ENCODE measurements at places on chromosomes 5 and 9. TPM values are rescaled to one million over a fixed set of nuclear protein-coding genes. Genes with fewer than 3 reads are reported as not detected.

SHISAL2B gene
- total RNA-seq = not detected

DNA sequence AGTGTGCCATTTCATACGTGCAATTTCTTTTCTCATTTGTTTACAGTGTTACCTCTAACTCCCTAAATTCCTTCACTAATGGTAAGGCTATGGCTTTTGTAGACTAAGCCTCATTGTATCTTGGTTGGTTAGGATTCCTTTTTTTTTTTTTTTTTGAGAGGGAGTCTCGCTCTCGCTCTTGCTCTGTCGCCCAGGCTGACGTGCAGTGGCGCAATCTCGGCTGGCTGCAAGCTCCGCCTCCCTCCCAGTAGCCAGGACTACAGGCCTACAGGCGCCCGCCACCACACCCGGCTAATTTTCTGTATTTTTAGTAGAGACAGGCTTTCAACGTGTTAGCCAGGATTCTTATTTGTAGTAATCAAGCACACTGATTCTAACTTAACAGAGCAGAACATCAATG is 57.7 kb downstream of the SPEF2 start:
- DNase-seq = no peak

MRPS30 gene
- total RNA-seq = 42.5 TPM

GRCh38 chr9:80066931-80067330 is 495.2 kb downstream of the TLE4 start:
- DNase-seq = no peak

CDC20B gene
- not detected for total RNA-seq

- DNase-seq = peak; percentile 76
Measured at GRCh38 chr5:1315709-1316587, 21.1 kb upstream of the TERT start.

- DNase-seq = peak; percentile 52
Measured at GRCh38 chr5:57176350-57176857, 2.5 kb downstream of the GPBP1 start.

DNA sequence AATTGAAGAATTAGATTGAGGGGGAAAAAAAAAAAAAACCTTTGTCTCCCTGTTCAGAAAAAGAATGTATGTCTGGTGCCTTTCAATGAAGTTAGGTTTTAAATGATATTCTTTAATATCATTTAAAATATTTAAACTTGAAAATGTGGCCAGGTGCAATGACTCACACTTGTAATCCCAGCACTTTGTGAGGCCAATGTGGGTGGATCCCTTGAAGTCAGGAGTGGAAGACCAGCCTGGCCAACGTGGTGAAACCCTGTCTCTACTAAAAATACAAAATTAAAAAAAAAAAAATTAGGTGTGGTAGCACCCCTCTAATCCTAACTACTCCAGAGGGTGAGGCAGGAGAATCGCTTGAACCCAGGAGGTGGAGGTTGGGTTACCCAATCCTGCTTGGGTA is 111.1 kb upstream of the RASA1 start:
- no peak for DNase-seq
